ENCODE measurements at places on chromosomes 5 and 9. TPM values are rescaled to one million over a fixed set of nuclear protein-coding genes. Genes with fewer than 3 reads are reported as not detected.

Gene CER1
- total RNA-seq: not detected

Gene PCDHA9
- total RNA-seq: not detected

Gene KLHL3
- 13.6 TPM for total RNA-seq

Gene PPP2R2B
- total RNA-seq: not detected

Gene FCN2
- not detected for total RNA-seq

Gene WNT8A
- total RNA-seq: not detected

Gene EQTN
- total RNA-seq: not detected

- no peak overlapping the region for H3K27ac ChIP-seq
- no peaks in the 10 kb centered on the region for H3K36me3 ChIP-seq
- no peaks in the 10 kb centered on the region for H3K27me3 ChIP-seq
- peak overlapping the region; percentile 95 for H3K4me3 ChIP-seq
Observed at GRCh38 chr5:119270121-119270565, 85.7 kb upstream of the TNFAIP8 start.

- no peaks in the 10 kb centered on the region for H3K4me1 ChIP-seq
- no peak overlapping the region for H3K27ac ChIP-seq
- peaks cover 2% of the 10 kb centered on the region for H3K36me3 ChIP-seq
- no peaks in the 10 kb centered on the region for H3K27me3 ChIP-seq
- peak; percentile 39 for DNase-seq
- no peak overlapping the region for H3K4me3 ChIP-seq
Observed at GRCh38 chr9:89388084-89388867, 70.0 kb downstream of the SECISBP2 start.

DNA sequence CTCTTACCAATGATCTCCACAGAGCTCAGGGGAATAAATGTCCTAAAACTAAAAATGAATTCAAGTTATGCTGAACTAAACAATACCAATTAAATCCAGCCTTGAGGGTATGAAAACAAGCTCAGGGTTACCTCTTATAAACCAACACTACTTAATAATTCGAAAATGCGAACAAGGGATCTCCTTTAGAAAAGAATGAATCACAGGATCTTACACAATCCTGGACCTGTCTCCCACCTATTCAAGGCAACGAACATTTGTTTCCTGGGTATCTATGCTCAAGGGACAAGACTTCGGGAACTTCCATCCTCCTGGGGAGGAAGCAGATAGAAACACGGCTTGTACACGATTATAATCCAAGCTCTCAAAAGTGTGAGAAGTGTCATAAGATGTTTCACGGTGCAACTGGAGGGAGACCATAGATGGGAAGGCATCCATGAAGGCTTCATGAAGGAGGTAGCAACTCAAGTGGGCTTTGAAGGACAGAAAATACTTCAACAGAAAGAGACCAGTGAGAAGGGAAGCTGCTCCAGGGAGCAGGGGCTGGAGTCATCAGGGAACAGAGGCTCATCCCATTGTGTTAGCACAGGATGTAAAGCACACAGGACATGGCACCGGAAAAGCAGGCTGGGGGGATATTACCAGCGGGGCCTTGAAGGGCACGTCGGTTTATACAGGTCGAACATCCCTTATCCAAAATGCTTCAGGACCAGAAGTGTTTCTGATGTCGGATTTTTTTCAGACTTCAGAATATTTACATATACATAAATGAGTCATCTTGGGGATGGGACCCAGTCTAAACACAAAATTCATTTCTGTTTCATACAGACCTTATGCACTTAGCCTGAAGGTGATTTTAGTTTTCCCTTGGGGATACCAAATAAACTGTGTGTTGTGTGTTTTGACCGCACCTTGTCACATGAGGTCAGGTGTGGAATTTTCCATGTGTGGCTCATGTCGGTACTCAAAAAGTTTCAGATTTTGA is 87.4 kb downstream of the TLE1 start:
- no peak overlapping the region for H3K4me3 ChIP-seq
- no peak overlapping the region for H3K27ac ChIP-seq
- H3K27me3 ChIP-seq: no peaks in the 10 kb centered on the region
- peaks cover 34% of the 10 kb centered on the region for H3K36me3 ChIP-seq
- no peak for DNase-seq

DNA sequence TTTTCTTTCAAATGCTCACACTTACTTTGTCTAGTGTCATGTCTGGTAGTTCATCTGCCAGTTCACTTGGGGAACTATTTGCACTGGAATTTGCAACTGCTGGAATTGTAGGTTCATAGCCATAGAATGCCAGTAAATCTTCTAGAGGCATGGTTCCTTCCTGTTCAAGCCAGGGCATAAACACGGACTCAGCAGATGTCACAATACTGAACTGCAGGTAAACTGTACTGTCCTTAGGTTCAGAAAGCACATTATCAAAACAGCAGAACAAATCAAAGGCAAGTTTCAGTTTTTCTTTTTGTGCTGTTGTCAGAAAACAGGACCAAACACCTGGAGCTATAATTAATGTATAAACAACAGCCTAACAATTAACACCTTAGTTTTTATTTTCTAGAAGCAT is 13.1 kb downstream of the MIER3 start:
- no peak for DNase-seq
- peaks cover 42% of the 10 kb centered on the region for H3K36me3 ChIP-seq
- H3K4me3 ChIP-seq: no peak overlapping the region
- no peak overlapping the region for H3K27ac ChIP-seq
- no peaks in the 10 kb centered on the region for H3K4me1 ChIP-seq

DNA sequence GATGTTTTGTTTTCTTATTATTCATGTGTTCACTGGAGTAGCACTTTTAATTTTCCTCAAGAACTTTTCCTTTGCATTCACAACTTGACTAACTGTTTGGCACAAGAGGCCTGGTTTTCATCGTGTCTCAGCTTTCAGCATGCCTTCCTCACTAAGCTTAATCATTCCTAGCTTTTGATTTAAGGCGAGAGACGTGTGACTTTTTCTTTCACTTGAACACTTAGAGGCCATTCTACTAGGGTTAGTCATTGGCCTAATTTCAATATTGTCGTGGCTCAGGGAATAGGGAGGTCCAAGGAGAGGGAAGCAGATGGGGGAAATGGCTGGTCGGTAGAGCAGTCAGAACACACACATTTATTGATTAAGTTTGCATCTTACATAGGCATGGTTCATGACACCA is 94.0 kb downstream of the ZNF462 start:
- peaks cover 25% of the 10 kb centered on the region for H3K4me1 ChIP-seq
- no peaks in the 10 kb centered on the region for H3K36me3 ChIP-seq
- no peaks in the 10 kb centered on the region for H3K27me3 ChIP-seq

DNA sequence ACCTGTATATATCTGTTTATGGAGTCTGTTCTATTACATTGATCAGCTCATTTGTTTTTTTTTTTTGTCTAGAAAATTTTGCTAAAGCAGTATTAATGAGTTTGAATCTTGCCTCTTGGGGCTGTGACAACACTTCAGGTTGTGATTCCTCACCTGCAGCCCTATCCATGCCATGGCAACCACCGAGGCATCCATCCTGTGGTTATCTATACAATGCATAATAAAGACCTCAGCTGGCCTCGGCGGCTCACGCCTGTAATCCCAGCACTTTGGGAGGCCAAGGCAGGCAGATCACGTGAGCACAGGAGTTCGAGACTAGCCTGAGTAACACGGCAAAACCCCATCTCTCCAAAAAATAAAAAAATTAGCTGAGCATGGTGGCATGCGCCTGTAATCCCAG is 28.1 kb upstream of the PDCD1LG2 start:
- no peak for DNase-seq
- H3K36me3 ChIP-seq: no peaks in the 10 kb centered on the region
- no peaks in the 10 kb centered on the region for H3K27me3 ChIP-seq

- H3K36me3 ChIP-seq: no peaks in the 10 kb centered on the region
- no peak overlapping the region for H3K27ac ChIP-seq
- no peak overlapping the region for H3K4me3 ChIP-seq
- H3K4me1 ChIP-seq: no peaks in the 10 kb centered on the region
- no peaks in the 10 kb centered on the region for H3K27me3 ChIP-seq
Observed at GRCh38 chr5:418162-419121, 24.5 kb upstream of the EXOC3 start.

DNA sequence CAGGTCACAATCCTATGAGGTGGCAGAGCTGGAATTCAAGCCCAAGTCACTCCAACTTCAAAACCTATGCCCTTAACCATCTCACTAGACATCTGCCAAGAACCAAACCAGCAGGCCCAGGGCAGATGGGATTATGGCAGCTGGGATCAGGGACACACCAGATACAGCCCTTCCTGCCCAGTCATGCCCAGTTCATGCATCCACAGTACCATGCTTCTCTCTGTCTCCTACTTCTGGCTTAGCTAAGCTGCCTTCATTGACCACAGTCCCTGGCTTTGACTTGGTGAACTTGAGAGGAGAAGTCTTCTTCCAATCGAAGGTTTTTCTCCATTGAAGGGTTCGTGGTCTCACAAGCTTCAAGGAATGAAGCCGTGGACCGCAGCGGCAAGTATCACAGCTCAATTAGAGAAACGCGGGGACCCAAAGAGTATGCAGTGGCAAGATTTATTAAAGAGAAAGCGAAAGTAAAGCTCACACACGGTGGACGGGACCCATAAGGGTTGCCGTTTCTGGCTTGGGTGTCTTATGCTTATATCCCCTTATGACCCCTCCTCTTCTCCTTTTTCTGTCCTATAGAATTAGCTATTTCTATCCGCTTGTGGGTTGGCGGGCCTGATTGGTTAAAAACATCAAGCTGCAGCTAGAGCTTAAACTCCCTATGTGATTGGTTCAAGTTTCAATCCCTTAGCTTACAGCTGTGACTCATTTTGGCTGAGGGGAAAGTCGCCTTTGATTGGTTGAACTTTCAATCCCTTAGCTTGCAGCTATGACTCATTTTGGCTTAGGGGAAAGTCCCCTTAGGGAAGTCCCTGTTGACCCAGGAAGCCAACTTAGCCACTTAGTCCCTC is 101.2 kb downstream of the TRIM36 start:
- H3K36me3 ChIP-seq: no peaks in the 10 kb centered on the region
- no peak for DNase-seq
- H3K4me3 ChIP-seq: peak overlapping the region; percentile 49
- H3K4me1 ChIP-seq: no peaks in the 10 kb centered on the region
- no peak overlapping the region for H3K27ac ChIP-seq

GRCh38 chr9:12773562-12773961 is 1.3 kb upstream of the LURAP1L start:
- no peaks in the 10 kb centered on the region for H3K27me3 ChIP-seq
- H3K4me3 ChIP-seq: no peak overlapping the region
- no peaks in the 10 kb centered on the region for H3K36me3 ChIP-seq
- H3K4me1 ChIP-seq: peaks cover 23% of the 10 kb centered on the region

- no peak overlapping the region for H3K4me3 ChIP-seq
- no peak for DNase-seq
- no peaks in the 10 kb centered on the region for H3K27me3 ChIP-seq
- no peak overlapping the region for H3K27ac ChIP-seq
- H3K4me1 ChIP-seq: 0 out of 2 replicates have a peak, but pooled peaks cover 3% of the 10 kb centered on the region
- H3K36me3 ChIP-seq: no peaks in the 10 kb centered on the region
Observed at GRCh38 chr5:147727200-147727599, 55.3 kb downstream of the JAKMIP2 start.

- H3K27ac ChIP-seq: no peak overlapping the region
- no peaks in the 10 kb centered on the region for H3K36me3 ChIP-seq
- no peaks in the 10 kb centered on the region for H3K4me1 ChIP-seq
- H3K27me3 ChIP-seq: no peaks in the 10 kb centered on the region
Observed at GRCh38 chr9:108258640-108259039, 597.1 kb downstream of the ACTL7B start.

DNA sequence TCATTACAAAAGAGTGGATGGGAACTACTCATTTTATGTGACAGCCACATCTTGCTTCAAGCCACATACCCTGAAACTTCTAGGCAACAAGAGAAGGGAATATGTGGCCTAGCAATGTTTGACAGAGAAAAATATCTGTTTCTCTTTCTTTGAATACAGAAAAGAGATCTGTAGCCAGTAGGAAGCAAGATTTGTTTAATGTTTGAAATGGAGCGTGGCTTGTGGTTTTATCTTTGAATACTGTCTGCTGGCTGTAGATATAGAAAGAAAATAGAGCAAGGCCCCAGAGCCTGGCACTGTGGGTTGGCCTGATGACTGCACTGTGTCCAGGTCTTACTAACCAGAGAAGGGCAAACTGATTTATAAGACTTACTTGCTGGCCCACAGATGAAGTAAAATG is 133.8 kb downstream of the ARHGEF28 start:
- H3K27me3 ChIP-seq: no peaks in the 10 kb centered on the region
- DNase-seq: no peak
- H3K4me1 ChIP-seq: peaks cover 16% of the 10 kb centered on the region
- H3K4me3 ChIP-seq: no peak overlapping the region
- no peak overlapping the region for H3K27ac ChIP-seq

- H3K36me3 ChIP-seq: no peaks in the 10 kb centered on the region
- H3K4me3 ChIP-seq: no peak overlapping the region
- no peaks in the 10 kb centered on the region for H3K4me1 ChIP-seq
- no peak overlapping the region for H3K27ac ChIP-seq
Observed at GRCh38 chr5:144318460-144318859, 147.8 kb downstream of the KCTD16 start.

DNA sequence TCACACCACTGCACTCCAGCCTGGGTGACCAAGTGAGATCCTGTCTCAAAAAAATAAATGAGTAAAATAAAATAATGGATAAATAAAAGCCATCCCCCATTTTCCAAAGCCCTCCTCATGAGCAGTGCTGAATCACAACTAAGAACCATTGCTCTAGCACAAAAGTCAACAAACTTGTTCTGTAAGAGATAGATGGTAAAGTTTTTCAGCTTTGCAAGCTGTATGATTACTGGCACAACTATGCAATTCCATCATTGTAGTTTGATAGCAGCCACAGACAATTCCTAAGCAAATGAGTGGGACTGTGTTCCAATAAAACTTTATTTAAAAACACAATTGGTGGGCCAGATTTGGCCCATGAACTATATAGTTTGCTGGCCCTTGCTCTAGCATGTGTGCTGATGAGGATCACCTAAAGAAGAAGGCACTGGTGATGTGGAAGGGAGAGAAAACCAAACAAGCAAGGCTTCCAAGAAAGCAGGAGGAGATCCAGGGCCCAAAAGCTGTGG is 64.6 kb downstream of the NEURL1B start:
- H3K4me1 ChIP-seq: no peaks in the 10 kb centered on the region
- peaks cover 12% of the 10 kb centered on the region for H3K27me3 ChIP-seq
- no peaks in the 10 kb centered on the region for H3K36me3 ChIP-seq
- peak; percentile 53 for DNase-seq

DNA sequence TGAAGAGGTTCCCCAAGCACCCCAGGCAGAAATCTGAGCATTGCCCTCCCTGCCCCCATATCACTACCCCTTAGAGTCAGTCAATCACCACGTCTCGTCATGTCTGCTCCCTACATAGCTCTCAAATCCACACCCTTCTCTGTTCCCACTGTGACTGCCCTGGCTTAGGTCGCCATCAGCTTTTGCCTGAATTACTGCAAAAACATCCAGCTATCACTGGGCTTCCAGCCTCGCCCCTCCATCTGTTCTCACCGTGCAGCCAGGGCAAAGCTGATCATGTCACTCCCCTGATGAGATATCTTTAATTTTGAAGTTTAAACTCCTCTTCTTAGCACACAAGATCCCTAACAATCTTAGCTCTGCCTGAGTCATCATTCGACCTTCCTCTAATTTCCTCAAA is 89.6 kb upstream of the TBC1D2 start:
- no peak overlapping the region for H3K4me3 ChIP-seq
- no peak for DNase-seq

DNA sequence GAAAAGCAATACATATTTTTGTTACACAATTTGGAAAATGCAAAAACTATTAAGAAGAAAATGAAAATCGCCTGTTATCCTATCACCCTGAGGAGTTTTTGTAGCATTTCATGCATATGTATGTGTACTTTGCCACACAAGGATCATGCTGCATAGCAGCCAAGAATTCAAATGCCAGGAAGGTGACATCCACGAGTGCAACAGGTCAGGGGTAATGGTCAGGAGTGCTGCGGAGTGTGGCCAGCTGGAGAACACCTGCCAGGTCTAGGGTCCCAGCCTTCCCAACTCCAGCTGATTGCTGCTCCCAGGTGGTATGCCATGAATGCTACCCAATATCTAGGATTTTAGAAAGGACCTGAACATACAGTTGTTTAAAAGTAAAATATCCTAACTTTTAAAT is 617.1 kb downstream of the PRELID2 start:
- no peaks in the 10 kb centered on the region for H3K27me3 ChIP-seq
- H3K36me3 ChIP-seq: no peaks in the 10 kb centered on the region
- no peak overlapping the region for H3K27ac ChIP-seq
- H3K4me1 ChIP-seq: no peaks in the 10 kb centered on the region
